ENCODE measurements at places on chromosomes 3 and 15.

DNA sequence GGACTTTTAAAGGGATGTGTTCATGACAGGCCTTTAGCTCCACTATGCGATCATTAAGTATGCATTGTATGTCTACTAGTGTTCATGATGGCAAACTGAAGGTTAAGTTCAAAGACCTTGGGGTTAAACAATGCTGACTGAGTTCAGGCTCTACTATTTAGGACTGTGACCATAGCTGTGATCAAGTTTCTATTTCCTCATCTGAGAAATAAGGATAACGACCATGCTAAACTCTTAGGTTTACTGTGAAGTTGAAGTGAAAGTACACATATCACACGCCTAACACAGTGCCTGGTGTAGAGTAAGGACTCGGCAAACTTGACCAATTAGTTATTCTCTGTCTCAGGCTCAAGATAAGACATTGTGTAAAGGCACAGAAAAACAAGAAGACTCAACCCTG, 243.2 kb downstream of the MBNL1 start:
- no peaks in the 10 kb centered on the region for H3K36me3 ChIP-seq
- no peak overlapping the region for H3K27ac ChIP-seq
- peaks cover 6% of the 10 kb centered on the region for H3K4me1 ChIP-seq
- H3K27me3 ChIP-seq: peaks cover 18% of the 10 kb centered on the region
- no peak overlapping the region for H3K4me3 ChIP-seq

- no peaks in the 10 kb centered on the region for H3K4me1 ChIP-seq
- H3K4me3 ChIP-seq: no peak overlapping the region
- no peak for DNase-seq
- no peaks in the 10 kb centered on the region for H3K27me3 ChIP-seq
Measured at GRCh38 chr3:41073190-41073589, 126.1 kb upstream of the CTNNB1 start.

- H3K27ac ChIP-seq: no peak overlapping the region
- H3K36me3 ChIP-seq: no peaks in the 10 kb centered on the region
- no peak overlapping the region for H3K4me3 ChIP-seq
- DNase-seq: no peak
- peaks cover 11% of the 10 kb centered on the region for H3K4me1 ChIP-seq
Measured at GRCh38 chr15:62877276-62877857, 165.2 kb upstream of the TPM1 start.

GRCh38 chr3:169669816-169670215, 6.3 kb upstream of the MECOM start:
- no peak overlapping the region for H3K4me3 ChIP-seq
- H3K36me3 ChIP-seq: no peaks in the 10 kb centered on the region
- H3K4me1 ChIP-seq: peaks cover 17% of the 10 kb centered on the region
- no peak overlapping the region for H3K27ac ChIP-seq
- DNase-seq: no peak
- H3K27me3 ChIP-seq: peaks cover 78% of the 10 kb centered on the region

GRCh38 chr15:33104212-33104611, 90.3 kb downstream of the FMN1 start:
- H3K4me1 ChIP-seq: peaks cover 8% of the 10 kb centered on the region
- DNase-seq: peak; percentile 27
- H3K27me3 ChIP-seq: peaks cover 48% of the 10 kb centered on the region
- no peak overlapping the region for H3K27ac ChIP-seq
- no peak overlapping the region for H3K4me3 ChIP-seq
- no peaks in the 10 kb centered on the region for H3K36me3 ChIP-seq

- no peaks in the 10 kb centered on the region for H3K27me3 ChIP-seq
- no peaks in the 10 kb centered on the region for H3K4me1 ChIP-seq
- no peak for DNase-seq
- no peak overlapping the region for H3K27ac ChIP-seq
- no peaks in the 10 kb centered on the region for H3K36me3 ChIP-seq
Measured at GRCh38 chr3:174125267-174125824, 727.8 kb downstream of the NLGN1 start.

DNA sequence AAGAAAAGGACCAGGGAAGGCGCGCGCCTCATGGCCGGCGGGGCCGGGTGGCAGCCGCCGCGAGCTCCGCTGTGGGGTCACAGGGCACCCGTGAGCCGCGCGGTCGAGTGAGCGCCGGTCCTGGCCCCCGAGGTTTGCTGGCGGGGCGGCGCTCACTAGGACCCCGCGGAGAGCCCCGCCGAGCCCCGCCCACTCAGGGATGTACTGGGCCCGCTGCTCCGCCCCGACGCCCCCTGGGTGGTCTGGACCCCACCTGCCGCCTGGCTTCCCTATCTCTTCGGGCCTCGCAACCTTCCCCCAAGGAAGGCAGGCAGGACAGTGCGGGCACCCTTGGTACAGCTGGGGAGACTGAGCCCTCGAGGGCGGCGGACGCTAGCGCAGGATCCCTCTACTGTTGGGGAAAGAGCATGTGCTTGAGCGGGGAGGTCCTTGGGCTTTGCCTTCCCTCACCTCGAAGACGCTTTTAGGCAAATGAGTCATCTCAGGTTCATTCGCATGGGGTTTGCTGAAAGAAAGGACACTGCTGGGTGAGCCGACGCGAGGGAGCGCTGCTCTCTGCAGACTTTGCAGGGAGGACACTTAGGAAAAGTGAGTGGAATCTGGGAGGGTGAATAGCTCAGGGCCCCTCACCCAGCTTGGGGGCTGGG, at the start of gene CHRNB4:
TSS of gene CHRNB4 (minus strand) at position 109 of the 647 bp plus-strand sequence. CDS start at position 32, 77 bp downstream.
- no peak for DNase-seq
- peak within 1 kb of the TSS; percentile 61 for H3K4me3 ChIP-seq
- H3K27me3 ChIP-seq: peaks cover 12% of the 10 kb centered on the region
- H3K36me3 ChIP-seq: no peaks in the 10 kb centered on the region
- H3K27ac ChIP-seq: no peak within 1 kb of the TSS
- H3K4me1 ChIP-seq: peaks cover 7% of the 10 kb centered on the region

DNA sequence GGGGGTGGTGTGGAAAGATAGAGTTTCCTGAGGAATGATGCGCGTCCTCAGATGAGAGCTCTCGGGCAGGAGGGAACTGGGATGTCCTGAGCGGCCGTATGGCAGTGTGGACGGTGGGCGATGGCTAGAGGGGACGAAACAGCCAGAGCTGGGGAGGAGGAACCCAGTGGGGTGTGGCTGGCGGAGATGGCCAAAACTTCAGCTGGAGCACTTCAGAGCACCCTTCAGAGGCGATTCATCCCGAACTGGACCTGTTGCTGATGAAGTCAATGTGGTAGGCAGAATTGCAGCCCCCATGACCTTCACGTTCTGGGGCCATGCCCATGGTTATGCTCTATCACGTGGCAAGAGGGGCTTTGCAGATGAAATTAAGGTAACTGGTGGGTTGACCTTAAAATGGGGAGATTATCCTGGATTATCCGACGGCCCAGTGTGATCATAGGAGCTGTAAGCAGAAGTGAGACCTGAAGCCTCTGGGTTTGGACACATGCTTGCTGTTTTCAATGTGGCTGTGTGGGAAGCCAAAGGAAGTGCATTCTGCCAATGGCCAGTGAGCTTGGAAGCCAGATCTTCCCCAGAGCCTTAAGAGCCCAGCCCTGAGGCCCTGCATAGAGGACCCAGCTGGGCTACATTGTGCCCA, 52.3 kb downstream of the ATP1B3 start:
- no peak for DNase-seq
- peaks cover 25% of the 10 kb centered on the region for H3K36me3 ChIP-seq
- H3K27me3 ChIP-seq: no peaks in the 10 kb centered on the region

- peaks cover 38% of the 10 kb centered on the region for H3K4me1 ChIP-seq
- H3K27me3 ChIP-seq: no peaks in the 10 kb centered on the region
- H3K27ac ChIP-seq: peak overlapping the region; percentile 9
- peaks cover 61% of the 10 kb centered on the region for H3K36me3 ChIP-seq
Measured at GRCh38 chr3:128054367-128054766, 2.1 kb downstream of the SEC61A1 start.

GRCh38 chr3:44894485-44894884, 20.1 kb downstream of the TGM4 start:
- H3K4me1 ChIP-seq: no peaks in the 10 kb centered on the region
- H3K4me3 ChIP-seq: no peak overlapping the region
- H3K36me3 ChIP-seq: no peaks in the 10 kb centered on the region
- H3K27ac ChIP-seq: no peak overlapping the region
- H3K27me3 ChIP-seq: no peaks in the 10 kb centered on the region

DNA sequence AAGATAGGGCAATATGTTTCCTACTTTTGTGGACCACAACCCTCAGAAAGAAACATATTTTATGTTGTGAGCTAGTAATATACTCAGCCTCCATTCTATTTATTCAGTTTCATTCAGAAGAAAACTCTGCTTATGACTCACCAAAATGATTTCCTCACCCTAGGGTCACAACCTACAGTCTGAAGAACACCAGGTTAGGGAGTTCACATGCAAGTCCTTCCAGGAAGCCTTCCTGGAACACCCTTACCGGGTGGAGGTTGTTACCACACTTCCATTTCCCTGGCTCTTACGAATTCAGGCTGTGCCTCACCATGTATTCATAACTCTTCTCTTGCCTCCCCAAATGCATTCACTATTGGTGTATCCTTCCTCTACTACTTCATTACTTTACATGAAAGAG, 228.0 kb upstream of the ADAMTS9 start:
- H3K27me3 ChIP-seq: no peaks in the 10 kb centered on the region
- no peak overlapping the region for H3K4me3 ChIP-seq
- no peaks in the 10 kb centered on the region for H3K4me1 ChIP-seq
- DNase-seq: no peak
- no peak overlapping the region for H3K27ac ChIP-seq

- no peaks in the 10 kb centered on the region for H3K27me3 ChIP-seq
- H3K4me1 ChIP-seq: peaks cover 23% of the 10 kb centered on the region
- H3K27ac ChIP-seq: no peak overlapping the region
- no peak overlapping the region for H3K4me3 ChIP-seq
- no peak for DNase-seq
Measured at GRCh38 chr3:195612075-195612800, 28.5 kb upstream of the APOD start.

DNA sequence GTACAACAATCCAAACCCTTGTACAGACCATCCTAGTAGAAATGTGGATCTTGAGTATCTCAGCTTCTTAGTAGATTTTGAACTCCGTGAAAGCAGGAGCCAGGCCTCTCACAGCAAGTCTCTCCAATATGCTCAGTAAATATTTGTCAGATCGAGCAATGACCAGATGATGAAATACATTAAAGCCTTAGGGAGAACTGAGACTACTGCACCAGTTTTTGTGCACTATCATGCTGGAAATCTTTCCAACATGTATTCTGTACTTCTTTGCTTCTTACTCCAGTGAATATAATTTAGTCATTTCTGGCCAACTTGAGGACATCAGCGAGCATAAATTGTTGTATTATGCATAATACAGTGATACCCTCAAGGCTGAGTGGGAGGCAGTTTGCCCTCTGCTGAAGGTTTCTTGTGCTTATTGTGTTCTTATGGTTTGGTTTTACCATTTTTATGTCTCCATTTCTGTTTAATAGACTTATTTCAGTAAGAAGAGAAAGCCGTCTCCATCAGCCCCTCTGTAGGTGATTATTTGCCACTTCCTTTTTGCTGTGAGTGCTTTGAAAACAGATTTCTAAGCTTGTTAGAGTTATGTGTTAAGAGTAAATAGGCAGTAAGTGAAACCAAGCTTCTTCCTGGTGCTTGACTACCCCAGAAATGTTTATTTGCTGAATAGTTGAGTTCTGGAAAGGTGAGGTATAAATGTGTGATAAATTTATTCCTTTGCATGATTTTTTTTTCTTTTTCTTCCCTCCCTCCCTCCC, 147.1 kb downstream of the PGPEP1L start:
- no peak overlapping the region for H3K4me3 ChIP-seq
- H3K27me3 ChIP-seq: no peaks in the 10 kb centered on the region
- peak overlapping the region; percentile 11 for H3K27ac ChIP-seq
- H3K4me1 ChIP-seq: peaks cover 21% of the 10 kb centered on the region
- DNase-seq: no peak

- peaks cover 2% of the 10 kb centered on the region for H3K4me1 ChIP-seq
- no peaks in the 10 kb centered on the region for H3K36me3 ChIP-seq
- no peak overlapping the region for H3K4me3 ChIP-seq
- peaks cover 7% of the 10 kb centered on the region for H3K27me3 ChIP-seq
- no peak overlapping the region for H3K27ac ChIP-seq
Measured at GRCh38 chr15:81060470-81060869, 59.7 kb downstream of the TLNRD1 start.

- H3K27me3 ChIP-seq: peaks cover 35% of the 10 kb centered on the region
- H3K27ac ChIP-seq: no peak overlapping the region
- peaks cover 10% of the 10 kb centered on the region for H3K4me1 ChIP-seq
- H3K4me3 ChIP-seq: no peak overlapping the region
Measured at GRCh38 chr3:190444576-190445145, 5.0 kb downstream of the TMEM207 start.

GRCh38 chr3:162774613-162775100, 1278.0 kb downstream of the OTOL1 start:
- no peaks in the 10 kb centered on the region for H3K36me3 ChIP-seq
- no peak overlapping the region for H3K4me3 ChIP-seq
- no peak for DNase-seq
- no peak overlapping the region for H3K27ac ChIP-seq
- H3K4me1 ChIP-seq: no peaks in the 10 kb centered on the region
- no peaks in the 10 kb centered on the region for H3K27me3 ChIP-seq

- no peaks in the 10 kb centered on the region for H3K4me1 ChIP-seq
- no peak overlapping the region for H3K4me3 ChIP-seq
- H3K36me3 ChIP-seq: no peaks in the 10 kb centered on the region
- DNase-seq: no peak
- no peak overlapping the region for H3K27ac ChIP-seq
Measured at GRCh38 chr3:124303305-124303910, 311.5 kb upstream of the ROPN1 start.

GRCh38 chr3:129087138-129087702, 26.6 kb downstream of the GP9 start:
- H3K36me3 ChIP-seq: peaks cover 5% of the 10 kb centered on the region
- no peaks in the 10 kb centered on the region for H3K4me1 ChIP-seq
- H3K4me3 ChIP-seq: no peak overlapping the region
- no peaks in the 10 kb centered on the region for H3K27me3 ChIP-seq
- DNase-seq: no peak
- no peak overlapping the region for H3K27ac ChIP-seq

GRCh38 chr3:194836661-194837060, 151.0 kb downstream of the FAM43A start:
- no peak overlapping the region for H3K4me3 ChIP-seq
- H3K4me1 ChIP-seq: no peaks in the 10 kb centered on the region
- H3K27ac ChIP-seq: no peak overlapping the region
- H3K36me3 ChIP-seq: no peaks in the 10 kb centered on the region
- DNase-seq: no peak

- no peaks in the 10 kb centered on the region for H3K27me3 ChIP-seq
- H3K4me3 ChIP-seq: no peak overlapping the region
- H3K36me3 ChIP-seq: no peaks in the 10 kb centered on the region
- H3K4me1 ChIP-seq: no peaks in the 10 kb centered on the region
- DNase-seq: no peak
Measured at GRCh38 chr3:94150113-94150512, 87.3 kb downstream of the NSUN3 start.

DNA sequence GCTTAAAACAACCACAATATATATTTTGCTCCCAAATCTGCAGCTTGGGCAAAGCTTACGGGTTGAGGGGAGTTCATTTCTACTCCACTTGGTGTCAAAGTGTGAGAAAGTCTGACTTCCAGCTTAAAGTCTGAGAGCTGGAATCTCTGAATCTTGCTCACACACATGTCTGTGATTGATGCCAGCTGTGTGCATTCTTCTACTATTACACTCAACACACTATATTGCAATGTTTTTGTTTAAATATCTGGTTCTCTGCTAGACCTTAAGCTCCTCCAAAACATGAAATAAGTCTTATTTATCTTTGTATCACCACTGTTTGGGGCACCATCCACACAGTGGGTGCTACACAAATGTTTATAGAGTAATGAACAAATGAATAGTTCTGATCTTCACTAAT, 36.7 kb upstream of the SECISBP2L start:
- H3K4me3 ChIP-seq: no peak overlapping the region
- no peaks in the 10 kb centered on the region for H3K4me1 ChIP-seq
- no peaks in the 10 kb centered on the region for H3K36me3 ChIP-seq
- H3K27me3 ChIP-seq: peaks cover 12% of the 10 kb centered on the region

Data from activated T-helper 2 cell treated with anti-CD3 and anti-CD28 coated beads, Interferon-gamma antibody, Interleukin-2, Interleukin-4, amounts not matched to agents 10 μg/mL and 5 μg/mL and 100 μg/mL, durations not matched to agents 14 hours and 24 hours and 36 hours (primary cell).